ENCODE measurements at places on chromosomes 5 and 9.
A peak's percentile ranks its signal among the peaks of the same experiment; 100 is the strongest.

DNA sequence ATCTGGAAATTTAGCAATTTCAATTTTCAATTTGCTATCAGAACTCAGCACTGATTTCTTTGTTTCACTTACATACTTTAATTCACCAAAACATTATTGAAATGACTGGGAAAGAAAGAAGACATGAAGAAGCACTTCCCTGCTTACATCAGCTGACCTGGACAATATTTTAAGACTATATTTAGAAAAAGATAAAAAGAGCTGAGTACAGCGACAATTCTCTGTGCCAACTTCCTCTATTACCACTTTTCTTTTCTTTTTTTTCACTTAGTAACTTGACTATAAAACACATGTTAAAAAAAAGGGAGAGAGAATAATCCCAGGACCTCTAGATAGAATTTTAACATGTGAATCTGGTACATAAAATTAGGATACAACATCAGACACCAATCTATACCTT lies 35.6 kb downstream of the MEF2C start:
- DNase-seq: no peak

DNA sequence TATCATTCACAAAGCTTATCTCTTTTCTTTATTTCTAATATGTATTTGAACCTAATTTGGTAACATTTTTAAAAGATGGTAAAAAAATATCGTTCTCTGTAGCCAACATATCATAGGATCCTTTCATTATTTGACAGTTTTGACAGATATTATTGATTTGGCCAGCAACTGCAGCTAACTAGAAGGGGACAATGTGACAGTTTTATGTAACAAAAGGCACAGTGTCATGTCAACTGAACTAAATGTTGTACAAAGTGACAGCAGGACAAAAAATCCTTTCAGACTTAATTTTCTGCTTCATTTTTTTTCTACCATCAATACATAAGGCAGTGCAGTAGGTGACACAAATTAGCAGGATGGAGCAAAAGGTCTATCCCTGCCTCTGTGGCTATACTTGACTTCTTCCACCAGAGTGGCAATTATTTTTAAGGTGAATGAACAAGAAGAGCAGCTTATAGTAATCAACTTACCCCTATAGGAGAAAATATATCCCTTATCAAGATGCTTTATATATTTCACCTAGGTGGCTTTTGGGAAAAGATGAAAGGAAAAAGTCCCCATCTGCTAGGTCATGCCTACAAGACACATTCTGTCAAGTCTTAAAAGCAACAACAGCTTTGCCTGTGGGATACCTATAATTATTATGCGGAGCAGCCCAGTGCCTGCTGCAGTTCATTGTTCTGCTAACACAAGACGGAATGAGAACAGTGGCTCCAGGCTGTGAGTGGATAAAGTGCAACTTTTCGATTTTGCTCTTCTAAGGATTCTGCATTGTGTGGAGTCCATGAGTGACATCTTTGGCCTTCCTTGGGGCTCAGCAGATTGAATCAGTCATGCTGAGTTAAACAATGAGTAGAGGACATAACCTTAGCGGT lies 694.9 kb downstream of the ISL1 start:
- no peak for DNase-seq

GRCh38 chr5:143338658-143339366 lies 64.7 kb downstream of the NR3C1 start:
- no peak for DNase-seq

GRCh38 chr5:159448-160172 lies 31.7 kb upstream of the LRRC14B start:
- DNase-seq: no peak

DNA sequence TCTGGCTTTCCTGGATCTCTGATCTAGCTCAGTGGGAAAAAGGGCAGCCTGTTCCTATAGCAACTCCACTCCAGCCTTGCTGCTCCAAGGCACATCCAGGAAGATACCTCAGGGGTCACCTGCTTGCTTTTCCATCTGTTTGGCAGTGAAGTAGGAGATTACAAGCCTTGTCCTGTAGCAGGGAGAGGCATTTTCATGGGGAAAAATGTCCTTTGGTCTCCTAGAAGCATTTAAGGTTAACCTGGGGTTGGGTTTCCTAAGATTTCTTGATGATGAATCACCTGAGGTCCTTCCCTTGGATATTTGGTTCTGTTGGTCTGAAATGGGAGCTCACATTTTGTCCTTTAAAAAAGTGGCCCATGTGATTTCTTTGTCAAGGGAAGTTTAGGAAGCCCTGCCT lies 1.5 kb upstream of the TMEM174 start:
- DNase-seq: no peak

GRCh38 chr5:116084287-116084691 lies 536 bp upstream of the COMMD10 start:
- DNase-seq: peak; percentile 42

DNA sequence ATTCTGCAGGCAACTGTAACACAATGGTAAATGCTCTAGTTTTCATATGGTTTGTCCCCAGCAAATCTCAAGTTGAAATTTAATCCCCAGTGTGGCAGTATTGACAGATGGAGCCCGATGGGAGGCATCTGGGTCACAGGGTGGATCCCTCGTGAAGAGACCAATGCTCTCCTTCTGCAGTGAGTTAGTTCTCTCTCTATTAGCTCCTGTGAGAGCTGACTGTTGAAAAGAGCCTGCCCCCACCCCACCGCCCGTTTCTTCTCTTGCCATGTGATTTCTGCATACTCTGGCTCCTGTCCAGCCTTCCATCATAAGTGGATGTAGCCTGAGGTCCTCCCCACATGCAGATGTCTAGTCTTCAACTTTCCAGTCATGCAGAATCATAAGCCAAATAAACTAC lies 27.0 kb downstream of the IARS1 start:
- DNase-seq: no peak

DNA sequence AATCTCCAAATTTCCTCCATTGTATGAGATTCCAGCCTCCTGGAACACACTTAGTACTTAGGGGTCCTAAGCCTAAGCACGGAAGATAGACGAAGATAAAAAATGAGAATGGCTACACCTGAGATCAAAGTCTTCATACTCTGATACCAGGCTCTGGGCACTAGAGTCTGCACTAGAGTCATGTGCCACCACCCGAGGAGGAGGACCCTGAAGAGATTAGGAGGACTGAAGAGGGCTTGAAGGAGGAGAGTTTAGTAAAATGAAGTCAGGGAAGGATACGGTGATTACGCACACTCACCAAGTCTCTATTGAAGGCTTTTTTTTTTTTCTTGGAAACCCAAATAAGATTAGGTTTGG lies 573 bp upstream of the SPATA24 start:
- no peak for DNase-seq

GRCh38 chr9:111078391-111079038 lies 40.2 kb upstream of the LPAR1 start:
- DNase-seq: no peak

- no peak for DNase-seq
These were observed 4.2 kb upstream of the ZNF366 start for GRCh38 chr5:72511366-72511765.

- no peak for DNase-seq
These were observed 103.8 kb downstream of the GIN1 start for GRCh38 chr5:103016167-103016566.

DNA sequence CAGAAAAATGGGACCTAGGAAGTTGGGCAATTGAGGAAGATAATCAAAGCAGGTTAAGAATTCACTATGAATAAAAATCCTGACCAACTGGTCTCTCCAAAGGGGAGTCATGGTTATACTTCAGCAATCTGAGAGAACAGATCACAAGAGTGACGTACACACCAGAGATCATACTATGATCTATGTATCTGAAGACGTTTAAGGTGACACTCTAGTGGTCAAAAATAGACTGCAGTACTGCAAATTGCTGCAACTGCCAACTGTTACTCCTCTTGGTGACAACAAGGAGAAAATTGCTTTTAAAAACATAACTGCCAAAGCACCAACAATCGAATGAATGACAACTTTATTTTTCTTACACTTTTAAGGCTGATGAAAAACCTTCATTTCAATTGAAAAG lies 4.9 kb downstream of the AK6 start:
- DNase-seq: peak; percentile 38

GRCh38 chr9:13186091-13186490 lies 93.4 kb downstream of the MPDZ start:
- DNase-seq: no peak

DNA sequence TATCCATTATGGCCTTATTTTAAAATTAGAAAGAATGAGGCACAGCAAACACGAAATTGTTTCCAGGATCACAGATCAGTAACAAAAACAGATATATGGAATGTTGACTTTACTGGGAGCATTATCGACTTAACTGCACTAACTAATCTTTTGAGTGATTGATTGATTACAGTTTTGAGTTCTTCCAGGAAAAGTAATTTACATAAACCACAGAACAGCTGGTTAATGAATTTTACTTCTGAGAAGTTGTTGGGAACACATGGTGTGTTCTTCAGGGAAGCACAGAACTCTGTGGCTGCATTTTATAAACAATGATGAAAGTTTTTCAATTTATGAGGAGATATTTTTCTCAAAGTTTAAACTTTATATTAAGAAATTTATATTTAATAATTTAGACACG lies 802.4 kb upstream of the ACO1 start:
- no peak for DNase-seq

- no peak for DNase-seq
These were observed 14.4 kb downstream of the ACER2 start for GRCh38 chr9:19423163-19423562.

- no peak for DNase-seq
These were observed 60.8 kb downstream of the DMXL1 start for GRCh38 chr5:119131530-119132304.

GRCh38 chr9:85746309-85746708 lies 4.6 kb upstream of the AGTPBP1 start:
- no peak for DNase-seq

DNA sequence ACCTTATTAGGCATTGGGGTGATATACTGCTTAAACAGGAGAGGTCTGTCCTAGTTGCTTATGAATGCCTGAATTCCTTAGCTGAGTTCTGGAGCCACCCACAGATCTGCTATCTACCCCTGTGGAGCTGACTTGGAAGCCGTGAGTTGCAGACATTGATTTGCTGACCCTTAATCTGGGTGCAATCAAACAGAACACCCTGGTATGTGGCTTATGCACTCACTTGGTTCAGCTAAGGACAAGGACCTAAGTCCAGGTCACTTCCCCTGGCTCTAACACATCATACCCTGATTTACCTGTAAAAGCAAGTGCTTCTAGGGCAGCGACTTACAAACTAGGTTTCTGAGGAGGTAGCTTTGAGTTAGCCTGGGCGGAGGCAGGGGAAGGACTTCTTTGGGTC lies 41.6 kb upstream of the TLR4 start:
- DNase-seq: no peak

DNA sequence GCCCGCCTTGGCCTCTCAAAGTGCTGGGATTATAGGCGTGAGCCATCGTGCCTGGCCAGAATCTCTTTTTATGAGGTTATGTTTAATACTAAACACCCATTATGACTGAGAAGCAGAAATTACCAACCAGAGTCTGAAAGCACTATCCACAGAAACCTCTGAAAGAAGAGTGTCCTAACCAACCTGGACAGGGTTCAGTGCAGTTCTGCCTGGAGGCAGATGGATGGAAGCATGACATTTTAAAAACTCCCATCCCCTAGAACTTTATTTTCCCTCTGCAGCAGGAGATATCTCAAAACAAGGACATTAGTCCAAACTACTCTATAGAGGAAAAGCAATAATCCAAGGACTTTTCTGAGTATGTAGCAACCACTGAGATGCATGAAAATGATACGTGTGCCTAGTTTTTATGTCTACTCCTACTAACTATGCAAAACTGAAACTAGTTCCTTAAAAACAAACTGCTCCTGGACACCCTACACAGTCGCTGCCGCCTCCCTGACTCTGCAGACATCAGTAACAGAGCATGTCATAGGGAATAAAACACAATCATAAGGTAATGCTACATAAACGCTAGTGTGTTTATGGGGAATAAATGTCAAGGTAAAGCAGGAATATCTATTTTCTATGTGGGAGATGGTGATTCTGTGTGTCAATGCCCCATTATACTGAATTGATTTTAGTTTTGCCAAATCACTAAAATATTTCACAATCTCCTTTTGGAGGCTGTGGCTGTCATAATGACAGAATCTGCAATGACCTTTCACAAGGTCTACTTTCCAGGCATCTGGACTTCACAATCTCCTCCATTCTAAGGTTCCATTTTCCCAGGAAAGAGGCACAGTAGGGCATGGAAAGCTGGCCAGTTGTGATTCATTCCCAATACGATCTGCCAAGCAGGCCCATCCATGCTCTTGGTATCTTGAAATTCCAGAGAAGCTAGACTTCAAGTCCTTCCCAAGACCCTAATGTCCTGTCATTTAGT lies 122.8 kb downstream of the SIL1 start:
- no peak for DNase-seq

- DNase-seq: no peak
These were observed 483.5 kb upstream of the CD180 start for GRCh38 chr5:67680099-67680498.

GRCh38 chr5:166401391-166401790 lies 1890.1 kb upstream of the WWC1 start:
- DNase-seq: no peak

DNA sequence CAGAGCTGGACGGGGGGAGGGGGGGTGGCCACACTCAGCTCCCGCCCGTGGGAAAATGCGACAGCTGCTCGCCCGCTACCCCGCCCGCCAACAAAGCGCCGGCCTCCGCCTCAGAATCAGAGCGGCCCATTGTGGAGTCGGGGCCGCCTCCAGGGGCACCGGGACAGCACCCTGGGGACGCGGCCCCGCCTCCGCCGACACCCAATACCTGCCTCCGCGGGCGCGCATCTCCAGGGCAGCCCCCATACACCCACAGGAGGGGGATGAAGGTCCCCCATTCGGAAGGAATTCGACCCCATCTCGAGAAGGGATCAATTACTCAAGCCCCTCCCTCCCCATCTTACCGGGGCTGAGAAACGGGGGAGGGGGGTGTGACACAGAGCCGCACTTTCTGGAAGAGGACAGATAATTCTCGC lies 1.3 kb downstream of the NOTCH1 start:
- peak; percentile 56 for DNase-seq

GRCh38 chr9:101495810-101496209 lies 37.8 kb upstream of the RNF20 start:
- no peak for DNase-seq

DNA sequence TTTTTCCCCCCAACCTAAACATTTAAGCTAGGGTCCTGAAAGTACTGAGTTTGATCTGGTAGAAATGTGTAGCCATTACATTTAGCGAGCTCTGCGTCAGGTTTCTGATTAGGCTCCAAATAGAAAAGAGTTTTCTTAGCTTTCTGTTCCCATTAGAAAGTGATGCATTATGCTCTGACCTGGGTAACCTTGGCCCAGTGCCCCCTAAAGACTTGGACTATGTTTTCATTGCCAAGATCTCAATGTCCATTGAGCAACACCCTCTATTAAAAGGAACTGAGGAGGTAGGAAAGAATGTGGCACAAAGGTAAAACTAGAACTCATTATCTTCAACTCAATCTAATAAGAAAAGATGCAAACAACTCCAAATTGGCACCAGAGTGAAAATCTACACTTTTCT lies 358.9 kb upstream of the PCSK5 start:
- no peak for DNase-seq

DNA sequence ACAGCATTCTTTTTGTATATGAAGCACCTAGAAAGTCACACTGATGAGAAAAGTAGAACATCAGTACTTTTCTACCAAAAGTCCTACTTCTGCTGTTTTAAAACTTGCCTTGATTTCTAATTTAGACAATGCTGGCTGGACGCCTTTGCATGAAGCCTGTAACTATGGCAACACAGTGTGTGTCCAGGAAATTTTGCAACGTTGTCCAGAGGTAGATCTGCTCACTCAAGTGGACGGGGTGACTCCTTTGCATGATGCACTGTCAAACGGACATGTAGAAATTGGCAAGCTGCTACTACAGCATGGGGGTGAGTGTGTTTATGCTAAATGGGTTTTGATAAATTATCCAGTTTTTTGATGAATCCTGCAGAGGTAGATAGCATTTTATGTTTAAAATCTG lies 73.5 kb downstream of the SLF1 start:
- no peak for DNase-seq

Data from K562 (cell line).